LNCaP clone FGC (cell line): ENCODE measurements at places on chromosomes 7 and 10.

DNA sequence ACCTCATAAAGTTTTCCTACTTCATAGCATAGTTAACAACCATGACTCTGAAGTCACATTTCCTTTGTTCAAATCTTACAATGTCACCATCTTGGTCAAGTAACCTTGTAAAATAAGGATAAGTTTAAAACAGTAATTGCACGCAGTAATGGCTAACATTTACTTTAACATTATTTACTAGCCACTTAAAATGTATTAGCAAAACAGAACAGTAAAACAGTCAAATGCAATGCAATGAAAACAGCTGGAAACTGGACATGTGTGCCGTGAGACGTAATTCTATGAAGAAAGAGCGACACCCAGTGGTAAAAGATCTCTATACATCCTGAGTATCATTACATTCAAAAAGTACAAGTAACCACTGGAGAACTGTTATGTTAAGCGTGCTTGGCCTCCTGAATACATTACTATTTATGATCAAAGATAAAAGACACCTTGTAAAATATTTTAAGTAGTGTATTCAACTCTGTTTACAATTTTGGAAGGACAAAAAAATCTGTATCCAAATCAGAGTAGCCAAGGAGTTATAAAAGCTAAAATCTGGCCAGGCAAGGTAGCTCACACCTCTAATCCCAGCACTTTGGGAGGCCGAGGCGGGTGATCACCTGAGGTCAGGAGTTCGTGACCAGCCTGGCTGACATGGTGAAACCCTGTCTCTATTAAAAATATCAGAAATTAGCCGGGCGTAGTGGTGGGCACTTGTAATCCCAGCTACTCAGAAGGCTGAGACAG, 27.2 kb downstream of the ATE1 start:
- DNase-seq: peak; percentile 99

DNA sequence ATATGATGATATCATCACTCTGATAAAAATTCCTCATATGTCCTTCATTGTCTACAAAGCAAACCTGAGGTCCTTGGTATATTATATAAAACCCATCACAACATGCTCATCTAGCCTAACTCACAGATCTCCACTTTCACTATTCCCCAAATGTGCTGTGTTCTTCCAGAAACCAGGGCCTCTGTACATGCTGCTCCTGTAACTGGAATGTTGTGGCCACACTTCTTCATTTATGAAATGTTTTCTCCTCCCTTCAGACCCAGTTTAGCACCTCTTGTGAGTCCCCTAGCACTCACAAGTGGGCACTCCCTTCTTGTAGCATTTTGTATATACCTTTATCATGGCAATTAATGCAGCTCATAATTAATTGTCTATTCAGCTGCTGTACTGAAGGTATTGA, 61.9 kb downstream of the AASS start:
- no peak for DNase-seq

- no peak for DNase-seq
These were observed 105.3 kb upstream of the KCTD7 start for GRCh38 chr7:66523409-66523808.

- no peak for DNase-seq
These were observed 15.6 kb downstream of the MDFIC start for GRCh38 chr7:114937446-114937845.

- no peak for DNase-seq
These were observed 29.5 kb upstream of the PRKCQ start for GRCh38 chr10:6609625-6610024.

DNA sequence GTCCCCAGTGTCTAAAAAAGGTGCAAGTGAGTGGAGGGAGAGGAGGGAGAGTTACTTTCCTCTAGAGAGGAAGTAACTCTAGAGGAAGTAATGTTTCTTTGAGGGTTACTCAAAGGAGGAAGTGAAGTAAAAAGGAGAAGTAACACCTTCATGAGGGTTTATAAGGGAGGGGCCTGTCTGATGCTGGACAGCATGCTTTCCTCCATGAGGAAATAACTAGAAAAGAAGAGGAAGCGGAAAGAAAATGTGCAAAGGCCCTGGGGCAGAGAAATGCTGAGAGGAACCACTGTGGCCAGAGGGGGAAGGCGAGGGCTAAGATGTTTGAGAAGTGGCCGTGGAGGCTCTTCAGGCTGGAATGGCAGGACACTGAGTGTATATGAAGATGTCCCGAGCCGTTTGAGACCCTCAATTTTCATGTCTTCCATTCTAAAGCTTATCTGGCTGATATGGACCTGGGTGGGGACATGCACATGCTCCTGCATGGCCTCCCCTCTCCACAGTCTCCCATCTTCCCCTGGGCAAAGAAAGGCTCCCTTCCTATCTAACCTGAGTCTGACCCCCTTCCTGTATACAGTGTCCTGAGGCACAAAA, 3.4 kb upstream of the SLC18A2 start:
- DNase-seq: no peak

DNA sequence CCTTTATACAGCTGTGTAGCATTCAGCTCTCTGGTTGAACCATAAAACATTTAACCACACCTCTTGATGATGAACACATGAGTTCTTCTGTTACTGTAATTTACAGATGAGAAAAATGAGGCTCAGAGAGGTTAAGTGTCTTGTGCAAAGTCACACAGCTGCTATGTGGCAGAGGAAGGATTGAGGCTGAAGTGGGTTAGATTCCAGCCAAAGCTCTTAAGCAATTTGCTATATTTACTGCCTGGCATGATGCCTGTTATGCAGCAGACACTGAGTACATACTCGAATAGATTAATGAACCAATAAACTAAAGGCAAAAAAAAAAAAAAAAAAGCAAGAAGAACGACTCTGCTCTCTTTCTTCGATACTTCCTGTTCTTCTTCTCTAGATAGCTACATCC, 35.7 kb downstream of the GFRA1 start:
- DNase-seq: peak; percentile 44

DNA sequence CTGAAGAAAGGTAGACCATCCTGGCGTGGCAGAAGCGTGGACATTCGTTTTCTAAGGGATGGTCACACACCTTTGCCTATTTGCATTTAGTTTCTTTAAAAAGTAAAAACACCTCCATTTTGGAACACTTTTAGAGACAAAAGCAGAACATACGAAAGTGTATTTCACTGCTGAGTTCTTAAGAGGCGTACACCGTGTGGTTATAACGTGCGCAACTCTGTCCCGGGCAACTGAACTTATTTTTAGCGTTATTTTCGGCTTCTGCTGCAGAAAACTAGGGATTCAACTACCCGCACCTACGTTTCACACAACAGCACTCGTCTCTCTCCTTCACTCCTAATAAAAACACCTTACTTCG, 557 bp upstream of the LSM8 start:
- DNase-seq: no peak

DNA sequence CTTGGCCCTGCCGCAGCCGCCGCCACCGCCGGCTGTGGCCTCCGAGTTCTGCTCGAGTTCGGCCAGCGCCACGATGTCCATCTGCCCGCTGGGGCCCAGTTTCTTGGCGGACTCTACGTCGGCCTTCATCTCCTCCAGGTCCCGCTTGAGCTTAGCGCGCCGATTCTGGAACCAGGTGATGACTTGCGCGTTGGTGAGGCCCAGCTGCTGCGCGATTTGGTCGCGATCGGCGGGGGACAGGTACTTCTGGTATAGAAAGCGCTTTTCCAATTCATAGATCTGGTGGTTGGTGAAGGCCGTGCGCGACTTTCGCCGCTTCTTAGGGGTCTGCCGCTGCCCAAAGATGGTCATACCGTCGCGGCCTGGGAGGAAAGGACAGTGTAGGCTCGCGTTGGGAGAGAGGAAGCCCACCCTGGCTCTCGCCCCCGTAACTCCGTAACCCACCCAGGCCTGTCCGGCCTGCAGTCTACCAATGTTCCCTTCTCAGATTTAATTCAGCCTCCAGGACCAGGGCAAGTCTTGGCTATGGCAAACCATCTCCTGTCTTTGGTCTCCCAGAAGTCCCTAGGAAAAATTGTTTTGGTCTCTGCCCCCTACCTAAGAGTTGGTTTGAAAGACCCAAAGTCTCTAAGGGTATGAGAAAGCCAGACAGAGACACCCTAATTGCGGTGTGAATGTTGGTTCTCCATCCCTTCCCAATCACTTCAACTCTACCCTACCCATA, 1.7 kb downstream of the LBX1 start:
- DNase-seq: no peak

DNA sequence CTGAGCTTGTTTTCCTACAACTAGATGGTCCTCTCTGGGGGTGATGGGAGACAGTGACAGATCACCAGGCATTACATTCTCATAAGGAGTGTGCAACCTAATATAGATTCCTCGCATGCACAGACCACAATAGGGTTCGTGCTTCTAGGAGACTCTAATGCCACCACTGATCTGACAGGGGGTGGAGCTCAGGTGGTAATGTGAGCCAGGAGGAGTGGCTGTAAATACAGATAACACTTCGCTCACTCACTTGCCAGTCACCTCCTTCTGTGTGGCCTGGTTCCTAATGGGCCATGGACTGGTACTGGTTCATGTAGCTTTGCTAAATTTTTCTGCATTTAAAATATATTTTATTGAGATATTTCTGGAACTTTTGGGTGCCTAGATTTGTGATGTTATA, 202.3 kb upstream of the ZNF32 start:
- no peak for DNase-seq

GRCh38 chr10:519055-519715, 170.3 kb downstream of the DIP2C start:
- no peak for DNase-seq

- DNase-seq: no peak
These were observed 22.7 kb downstream of the INPP5A start for GRCh38 chr10:132560241-132560731.

- DNase-seq: no peak
These were observed 295.9 kb downstream of the PTEN start for GRCh38 chr10:88159127-88159829.

- no peak for DNase-seq
These were observed 35.4 kb upstream of the TNRC18 start for GRCh38 chr7:5458921-5459480.
